ENCODE measurements at places on chromosomes 3 and 15.

GRCh38 chr3:133038089-133038730 is at the start of gene TMEM108:
Gene TMEM108 (plus strand): TSS chr3:133038391.
- DNase-seq = peak; percentile 69

DNA sequence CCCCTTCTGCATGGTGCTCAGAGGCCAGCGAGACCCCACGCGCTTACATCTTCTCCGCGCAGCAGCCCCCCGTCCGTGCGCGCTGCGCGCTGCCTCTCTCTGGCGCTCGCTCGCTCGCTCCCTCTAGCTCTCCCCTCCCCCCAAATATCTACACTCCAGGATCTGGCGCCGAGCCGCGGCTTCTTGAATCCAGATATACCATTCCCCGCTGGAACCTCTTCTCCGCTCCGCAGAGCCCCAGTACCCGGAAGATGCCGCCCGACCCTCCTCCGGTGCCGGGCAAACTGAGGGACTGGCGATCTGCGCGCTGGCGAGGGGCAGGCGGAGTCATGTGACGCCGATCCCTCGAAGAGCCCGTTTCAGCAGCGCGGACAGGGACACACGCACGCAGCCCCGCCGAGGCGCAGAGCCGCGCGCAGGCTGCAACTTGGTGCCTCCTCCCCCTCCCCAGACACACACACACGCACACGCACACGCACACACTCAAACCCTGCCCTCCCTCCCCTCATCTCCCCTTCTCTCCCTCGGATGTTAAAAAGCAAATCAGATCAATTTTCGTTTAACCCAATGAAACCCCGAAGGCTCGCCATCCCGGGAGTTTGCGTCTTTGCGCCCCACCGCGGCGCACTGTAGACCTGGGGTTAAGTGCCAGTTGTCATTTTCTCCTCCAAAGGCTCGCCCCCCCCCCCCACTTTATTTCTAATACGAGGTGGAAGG is at the start of gene RASGRF1:
Gene RASGRF1 (minus strand): TSS at position 294 of the 717 bp plus-strand sequence. CDS start 282 bp downstream, at position 12.
- peak; percentile 71 for DNase-seq

DNA sequence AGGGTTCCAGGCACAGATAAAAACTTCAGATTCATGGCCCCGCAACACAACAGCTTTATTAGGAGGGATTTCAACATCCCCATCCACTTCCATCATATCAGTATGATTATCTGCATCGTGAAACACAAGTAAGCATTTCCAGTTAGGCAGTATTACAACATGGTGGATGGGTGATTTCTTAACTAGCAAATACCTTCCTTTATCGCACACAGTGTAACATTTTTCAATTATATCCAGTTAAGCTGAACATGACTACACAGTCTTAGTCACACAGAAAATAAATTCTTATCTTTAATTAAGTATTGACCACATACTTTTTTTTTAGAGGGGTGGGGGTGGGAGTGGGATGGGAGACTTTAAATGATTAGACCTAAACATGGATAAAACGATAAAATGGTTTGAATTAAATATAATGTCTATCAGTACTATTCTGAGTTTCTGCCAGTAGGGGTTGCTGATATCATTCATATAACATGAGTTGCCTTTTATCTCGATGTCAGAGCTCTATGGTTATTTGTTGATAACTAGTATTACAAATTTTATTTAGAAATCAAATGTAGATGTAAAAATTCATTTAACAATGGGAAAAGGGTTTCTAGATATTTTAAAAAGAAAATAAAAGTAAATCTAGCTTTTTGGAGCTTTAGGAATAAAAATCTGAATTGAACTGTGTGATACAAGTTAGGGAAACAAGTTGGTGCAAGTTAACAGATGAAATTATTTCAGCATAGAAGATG is 146.6 kb downstream of the TBL1XR1 start:
- DNase-seq = no peak

GRCh38 chr3:64368257-64369020 is 143.2 kb upstream of the PRICKLE2 start:
- DNase-seq = no peak

DNA sequence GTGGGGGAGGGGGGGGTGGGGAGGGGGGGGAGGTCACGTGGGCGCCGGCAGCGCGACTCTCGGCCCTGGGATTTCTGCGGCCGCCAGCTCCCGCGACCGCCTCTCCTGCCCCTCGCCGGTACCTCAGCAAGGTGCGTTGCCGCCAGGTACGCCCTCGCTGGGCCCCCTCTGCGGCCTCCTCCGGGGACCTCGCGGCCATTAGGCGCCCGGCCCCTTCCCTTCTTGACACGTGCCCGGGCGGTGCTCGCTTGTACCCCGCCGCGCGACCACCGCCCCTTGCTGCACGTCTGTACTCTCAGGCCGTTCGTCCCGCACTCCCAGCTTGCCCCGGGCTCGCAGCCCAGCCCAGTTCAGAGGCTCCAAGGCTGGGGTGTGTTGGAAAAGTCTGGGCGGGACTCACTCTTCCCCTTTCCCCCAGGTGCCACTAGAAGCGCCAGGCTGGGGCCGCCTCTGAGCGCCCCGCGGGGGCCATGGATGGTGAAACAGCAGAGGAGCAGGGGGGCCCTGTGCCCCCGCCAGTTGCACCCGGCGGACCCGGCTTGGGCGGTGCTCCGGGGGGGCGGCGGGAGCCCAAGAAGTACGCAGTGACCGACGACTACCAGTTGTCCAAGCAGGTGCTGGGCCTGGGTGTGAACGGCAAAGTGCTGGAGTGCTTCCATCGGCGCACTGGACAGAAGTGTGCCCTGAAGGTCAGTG is at the start of gene MAPKAPK3:
Gene MAPKAPK3 (plus strand): TSS at position 56 of the 696 bp plus-strand sequence. CDS start 415 bp downstream, at position 471.
- DNase-seq = peak; percentile 86

DNA sequence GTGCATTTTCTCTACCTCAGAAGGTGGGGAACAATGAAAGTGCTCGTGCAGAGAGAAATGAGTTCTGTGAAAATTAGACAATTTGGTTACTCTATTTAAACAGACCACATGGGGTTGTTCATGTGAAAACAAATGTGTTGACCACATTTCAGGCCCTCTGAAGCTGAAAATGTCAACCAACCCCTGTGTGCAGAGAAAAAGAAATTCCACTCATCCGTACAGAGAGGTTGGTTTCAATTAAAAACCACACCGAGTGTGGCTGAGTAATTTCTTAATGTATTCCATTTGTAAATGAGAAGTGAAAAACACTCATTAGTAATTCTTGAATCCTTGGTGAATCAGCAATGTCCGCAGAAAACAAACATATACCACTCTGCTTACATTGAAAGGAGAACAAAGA is 46.9 kb upstream of the SLC7A14 start:
- DNase-seq = no peak

DNA sequence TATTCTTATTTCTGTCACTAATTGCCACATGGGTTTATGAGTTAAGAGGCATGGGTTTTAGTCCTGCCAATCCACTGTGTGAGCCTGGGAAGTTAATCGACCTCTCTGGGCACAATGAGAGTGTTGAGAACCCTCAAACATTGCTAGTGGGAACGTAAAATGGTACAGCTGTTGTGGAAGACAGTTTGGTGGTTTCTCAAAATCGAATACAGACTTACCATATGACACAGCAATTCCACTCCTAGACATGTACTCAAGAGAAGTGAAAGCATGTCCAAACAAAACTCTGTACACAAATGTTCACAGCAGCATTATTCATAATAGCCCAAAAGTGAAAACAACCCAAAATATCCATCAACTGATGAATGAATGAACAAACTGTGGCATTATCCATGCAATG is 5.7 kb upstream of the GNB5 start:
- no peak for DNase-seq

DNA sequence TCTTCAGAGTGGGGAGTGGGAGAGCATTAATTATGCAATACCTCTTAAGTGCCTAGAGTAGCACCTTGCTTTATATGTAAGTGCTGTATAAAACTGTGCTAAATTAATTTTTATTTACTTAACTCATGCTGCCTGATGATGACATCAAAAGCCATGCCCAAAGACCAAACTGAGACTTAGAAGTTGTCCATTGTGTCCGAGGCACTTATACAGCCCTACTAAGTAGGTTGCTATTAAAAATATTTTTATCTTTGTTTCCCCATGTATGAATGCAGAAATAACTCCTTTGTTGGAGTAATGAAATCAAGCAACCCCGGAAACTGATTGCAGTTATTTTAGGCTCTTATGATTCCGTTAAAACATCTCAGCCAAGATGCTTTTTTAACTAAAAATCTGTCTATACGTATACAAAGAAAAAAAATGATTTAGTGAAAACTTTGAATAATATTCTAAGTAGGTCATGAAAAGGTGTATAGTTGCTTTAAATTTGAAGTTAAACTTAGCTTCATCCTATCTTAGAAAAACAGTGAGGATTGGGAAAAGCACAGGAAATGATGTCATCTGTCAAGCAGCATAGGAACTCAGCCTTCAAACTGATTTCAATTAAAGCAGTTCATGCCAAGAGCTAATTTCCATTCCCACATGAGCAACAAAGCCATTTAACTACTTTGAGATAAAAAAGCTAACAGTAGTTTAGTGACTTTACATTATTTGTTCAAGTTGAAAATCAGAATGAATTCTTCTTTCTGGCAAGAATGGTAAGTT is 43.0 kb downstream of the FBN1 start:
- DNase-seq = no peak

- DNase-seq = no peak
Observed at GRCh38 chr15:92749216-92749615, 93.6 kb upstream of the FAM174B start.

GRCh38 chr3:16570113-16570512 is 35.1 kb downstream of the DAZL start:
- no peak for DNase-seq

DNA sequence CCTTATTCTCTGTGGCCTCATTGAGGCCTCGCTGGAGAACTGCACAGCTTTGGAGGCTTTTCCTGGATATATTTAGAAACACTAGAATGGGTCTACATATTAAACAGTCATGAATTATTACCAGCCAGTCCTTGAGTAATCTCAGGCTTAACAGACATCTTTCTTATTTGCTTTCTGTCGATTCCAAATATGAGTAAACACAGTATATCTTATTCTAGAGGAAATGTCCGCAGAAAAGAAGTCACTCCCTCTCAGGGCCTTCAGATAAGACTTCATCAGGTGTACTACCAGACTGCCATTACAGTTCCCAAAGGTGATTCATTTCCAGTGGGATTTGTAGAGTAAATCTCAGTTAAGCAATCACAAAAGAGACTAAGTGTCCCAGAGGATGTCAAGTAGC is 310.7 kb downstream of the RBMS3 start:
- DNase-seq = no peak

- no peak for DNase-seq
Observed at GRCh38 chr15:97963779-97964178, 3.3 kb downstream of the ARRDC4 start.

GRCh38 chr3:38019658-38020341 is 9.6 kb downstream of the PLCD1 start:
- no peak for DNase-seq

DNA sequence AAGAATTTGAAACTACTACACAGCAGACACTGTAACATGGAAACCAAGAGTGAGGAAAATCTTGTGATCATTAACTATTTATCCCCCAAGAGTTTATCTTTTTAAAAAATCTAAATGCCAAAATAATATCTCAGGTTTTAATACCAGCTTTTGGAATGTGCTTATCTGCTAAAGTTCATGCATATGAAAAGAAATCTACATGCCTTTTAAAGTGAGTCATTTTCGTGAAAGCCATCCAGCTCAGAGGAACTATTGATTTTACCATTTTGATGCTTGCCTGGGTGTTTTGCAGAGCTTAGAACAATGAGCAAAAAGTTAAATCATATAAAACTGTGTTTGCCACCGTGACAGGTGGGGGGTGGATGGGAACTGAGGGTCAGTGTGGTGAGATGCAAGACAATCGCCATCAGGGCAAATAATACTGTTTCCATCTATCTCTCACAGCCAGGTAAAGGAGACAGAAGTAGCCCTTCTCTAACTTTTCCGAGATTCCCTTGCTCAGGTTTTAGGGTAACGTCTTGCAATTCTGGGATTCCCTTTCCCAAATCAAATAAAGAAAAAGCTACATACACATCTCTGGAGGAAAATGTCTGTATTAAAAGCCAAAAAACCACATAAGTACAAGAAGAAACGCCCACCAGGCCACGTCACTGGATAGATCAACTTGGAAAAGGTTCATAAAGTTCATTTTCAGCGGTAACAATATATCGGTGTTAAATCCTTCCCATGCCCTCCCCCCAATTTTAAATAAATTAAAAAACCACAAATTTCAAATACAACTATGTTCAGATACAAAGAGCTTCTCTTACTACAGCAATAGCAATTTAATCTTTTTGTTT is 2.0 kb downstream of the TMEM158 start:
- no peak for DNase-seq

DNA sequence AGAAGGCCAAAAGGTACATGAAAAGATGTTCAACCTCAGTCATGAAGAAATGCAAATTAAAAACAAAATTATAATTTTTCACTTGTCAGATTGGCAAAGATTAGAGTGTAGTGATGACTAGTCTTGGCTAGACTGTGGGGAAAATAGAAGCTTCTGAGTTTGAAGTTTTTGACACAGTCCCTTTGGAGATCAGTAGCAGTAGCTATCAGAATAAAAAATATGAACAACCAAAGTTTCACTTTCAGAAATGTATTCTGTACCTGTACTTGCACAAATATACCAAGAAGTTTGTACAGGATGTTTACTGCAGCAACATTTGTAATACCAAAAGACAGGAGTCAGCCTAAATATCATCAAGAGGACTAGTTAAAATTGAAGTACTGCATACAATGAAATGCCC is 14.1 kb downstream of the ATP2C1 start:
- no peak for DNase-seq

DNA sequence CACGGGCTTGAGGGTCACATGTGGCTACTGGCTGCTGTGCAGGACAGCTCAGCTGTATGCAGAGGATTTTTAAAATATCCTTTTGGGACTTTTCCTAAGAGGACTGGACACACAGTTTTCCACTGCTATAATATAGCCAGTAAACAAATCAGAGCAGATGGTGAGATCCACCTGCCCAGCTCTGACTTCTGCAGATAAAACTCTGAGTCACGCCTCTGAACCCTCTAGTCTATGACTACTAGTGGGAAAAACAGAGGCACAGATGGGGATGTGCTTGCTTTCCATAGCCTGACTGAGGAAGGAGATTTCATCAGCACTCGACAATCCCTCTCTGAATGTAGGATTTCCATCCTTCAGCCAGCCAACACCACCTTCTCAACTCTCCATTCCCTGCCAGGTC is 45.1 kb downstream of the COLQ start:
- DNase-seq = no peak

- no peak for DNase-seq
Observed at GRCh38 chr3:97504463-97504862, 260.1 kb upstream of the ARL6 start.
